Spinal cord (tissue), 10 donors: ENCODE measurements at places on chromosomes 11 and 22.
A peak's percentile ranks its signal among the peaks of the same experiment; 100 is the strongest.

GRCh38 chr11:34478845-34479663 is 34.5 kb downstream of the ELF5 start:
- no peaks in the 10 kb centered on the region for H3K27me3 ChIP-seq
- no peaks in the 10 kb centered on the region for H3K4me1 ChIP-seq
- no peak for DNase-seq
- no peak overlapping the region for H3K4me3 ChIP-seq

DNA sequence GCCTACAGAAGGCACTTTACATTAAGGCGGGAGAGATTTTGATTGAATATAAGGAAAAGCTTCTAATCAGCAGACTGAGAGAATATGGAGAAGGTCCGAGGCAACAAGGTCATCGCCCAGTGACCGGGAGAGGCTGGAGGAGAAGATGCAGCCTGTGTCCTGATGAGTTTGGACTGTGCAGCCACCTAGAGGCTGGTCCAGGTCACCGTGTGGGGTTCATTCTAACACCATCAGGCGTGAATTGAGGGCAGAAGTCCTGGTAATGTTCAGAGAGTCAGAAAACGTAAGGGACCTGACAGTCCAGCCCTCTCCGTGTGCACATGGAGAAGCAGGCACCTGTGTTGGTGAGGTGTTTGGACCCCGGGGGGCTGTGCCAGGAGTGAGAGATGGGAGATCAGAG is 102.7 kb downstream of the FEZ1 start:
- no peaks in the 10 kb centered on the region for H3K27me3 ChIP-seq
- H3K4me1 ChIP-seq = peaks cover 5% of the 10 kb centered on the region
- H3K4me3 ChIP-seq = no peak overlapping the region
- no peak for DNase-seq
- H3K36me3 ChIP-seq = peaks cover 23% of the 10 kb centered on the region

DNA sequence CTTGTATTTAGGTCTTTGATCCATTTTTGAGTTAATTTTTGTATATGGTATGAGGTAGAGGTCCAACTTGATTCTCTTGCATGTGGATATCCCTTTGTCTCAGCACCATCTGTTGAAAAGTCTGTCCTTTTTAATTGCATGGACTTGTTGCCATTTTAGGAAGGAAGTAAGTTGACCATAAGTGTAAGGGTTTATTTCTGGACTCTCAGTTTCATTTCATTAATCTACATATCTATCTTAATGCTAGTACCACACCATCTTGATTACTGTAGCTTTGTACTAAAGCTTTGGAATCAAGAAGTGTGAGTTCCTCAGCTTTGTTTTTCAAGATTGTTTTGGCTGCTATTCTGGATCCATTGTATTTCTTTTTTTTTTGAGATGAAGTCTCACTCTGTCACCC is 31.4 kb downstream of the CBL start:
- no peak overlapping the region for H3K4me3 ChIP-seq
- H3K4me1 ChIP-seq = no peaks in the 10 kb centered on the region
- no peak overlapping the region for H3K27ac ChIP-seq
- H3K36me3 ChIP-seq = peaks cover 15% of the 10 kb centered on the region

DNA sequence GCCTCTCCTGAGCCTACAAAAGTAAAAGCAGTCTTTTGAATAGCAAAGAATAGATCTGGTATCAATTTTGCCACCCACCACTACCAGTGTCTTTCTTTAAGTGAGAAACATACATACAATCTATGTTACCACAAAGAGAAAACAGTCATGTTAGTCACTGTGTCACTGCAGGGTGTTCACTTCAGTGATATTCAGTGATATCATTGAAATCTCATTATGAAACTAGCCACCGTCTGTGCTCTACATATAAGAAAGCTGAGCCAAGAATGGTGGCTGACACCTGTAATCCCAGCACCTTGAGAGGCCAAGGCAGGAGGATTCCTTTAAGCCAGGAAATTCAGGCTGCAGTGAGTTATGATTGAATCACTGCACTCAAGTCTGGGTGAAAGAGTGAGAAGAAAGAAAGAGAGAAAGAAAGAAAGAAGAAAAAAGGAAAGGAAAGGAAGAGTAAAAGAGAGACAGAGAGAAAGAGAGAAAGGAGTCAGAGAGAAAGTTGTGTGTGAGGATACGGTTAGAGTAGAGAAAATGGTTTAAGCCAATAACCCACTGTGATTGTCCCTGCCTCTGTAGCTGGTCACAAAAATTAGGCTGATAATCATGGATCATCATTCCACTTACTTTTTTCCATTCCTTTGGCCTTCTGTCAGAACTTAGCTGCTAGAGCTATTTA is 847.1 kb downstream of the FAM181B start:
- no peaks in the 10 kb centered on the region for H3K36me3 ChIP-seq
- no peak for DNase-seq
- H3K4me3 ChIP-seq = no peak overlapping the region
- H3K4me1 ChIP-seq = no peaks in the 10 kb centered on the region
- no peaks in the 10 kb centered on the region for H3K27me3 ChIP-seq

GRCh38 chr22:42039271-42039670 is 31.3 kb downstream of the NAGA start:
- no peak overlapping the region for H3K4me3 ChIP-seq
- H3K4me1 ChIP-seq = no peaks in the 10 kb centered on the region
- no peaks in the 10 kb centered on the region for H3K27me3 ChIP-seq

DNA sequence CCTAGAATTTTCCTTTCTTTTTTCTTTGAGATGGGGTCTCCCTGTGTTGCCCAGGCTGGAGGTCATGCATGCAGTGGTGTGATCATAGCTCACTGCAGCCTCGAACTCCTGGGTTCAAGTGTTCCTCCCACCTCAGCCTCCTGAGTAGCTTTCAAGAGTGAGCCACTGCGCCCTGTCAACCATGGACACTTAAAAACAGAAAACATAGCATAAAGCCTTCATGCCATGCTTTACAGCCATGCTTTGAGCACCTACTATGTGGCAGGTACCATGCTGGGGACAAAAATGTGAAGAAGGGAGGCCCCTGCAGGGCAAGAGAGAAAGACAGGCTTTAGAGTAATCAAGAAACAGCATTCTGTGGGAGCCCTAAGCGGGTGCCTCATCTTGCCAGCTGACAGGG is 13.7 kb upstream of the GNB1L start:
- no peak overlapping the region for H3K4me3 ChIP-seq
- no peak for DNase-seq
- H3K36me3 ChIP-seq = peaks cover 18% of the 10 kb centered on the region
- peaks cover 27% of the 10 kb centered on the region for H3K4me1 ChIP-seq

- H3K27ac ChIP-seq = no peak overlapping the region
- H3K4me3 ChIP-seq = no peak overlapping the region
- H3K36me3 ChIP-seq = no peaks in the 10 kb centered on the region
- no peak for DNase-seq
- peaks cover 21% of the 10 kb centered on the region for H3K4me1 ChIP-seq
- H3K27me3 ChIP-seq = no peaks in the 10 kb centered on the region
Measured at GRCh38 chr11:69381681-69382130, 87.8 kb downstream of the MYEOV start.

- no peak overlapping the region for H3K27ac ChIP-seq
- peaks cover 3% of the 10 kb centered on the region for H3K36me3 ChIP-seq
- peaks cover 9% of the 10 kb centered on the region for H3K4me1 ChIP-seq
- H3K27me3 ChIP-seq = peaks cover 96% of the 10 kb centered on the region
- no peak overlapping the region for H3K4me3 ChIP-seq
Measured at GRCh38 chr11:124752471-124753102, 532 bp upstream of the VSIG2 start.

DNA sequence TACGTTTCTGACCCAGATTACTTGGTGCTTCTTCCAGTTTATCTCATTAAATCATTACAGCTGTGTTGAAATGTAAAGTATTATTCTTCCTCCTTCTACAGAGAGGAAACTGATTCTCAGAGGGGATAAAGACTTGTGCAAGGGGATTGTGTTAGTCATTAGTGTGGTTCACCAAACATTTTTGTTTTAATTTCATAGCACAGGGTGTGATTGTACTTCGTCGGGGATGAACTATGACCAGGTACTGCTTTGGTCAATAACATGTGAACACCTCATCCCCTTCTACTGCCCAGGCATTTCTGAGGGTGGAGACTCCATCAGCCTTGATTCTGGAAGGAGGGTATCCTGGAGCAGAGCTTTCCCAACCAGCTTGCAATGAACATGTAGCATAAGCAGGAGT is 120.2 kb upstream of the ALX4 start:
- H3K4me3 ChIP-seq = no peak overlapping the region
- peaks cover 2% of the 10 kb centered on the region for H3K27me3 ChIP-seq
- no peaks in the 10 kb centered on the region for H3K36me3 ChIP-seq
- H3K4me1 ChIP-seq = peaks cover 4% of the 10 kb centered on the region
- DNase-seq = no peak
- H3K27ac ChIP-seq = no peak overlapping the region

DNA sequence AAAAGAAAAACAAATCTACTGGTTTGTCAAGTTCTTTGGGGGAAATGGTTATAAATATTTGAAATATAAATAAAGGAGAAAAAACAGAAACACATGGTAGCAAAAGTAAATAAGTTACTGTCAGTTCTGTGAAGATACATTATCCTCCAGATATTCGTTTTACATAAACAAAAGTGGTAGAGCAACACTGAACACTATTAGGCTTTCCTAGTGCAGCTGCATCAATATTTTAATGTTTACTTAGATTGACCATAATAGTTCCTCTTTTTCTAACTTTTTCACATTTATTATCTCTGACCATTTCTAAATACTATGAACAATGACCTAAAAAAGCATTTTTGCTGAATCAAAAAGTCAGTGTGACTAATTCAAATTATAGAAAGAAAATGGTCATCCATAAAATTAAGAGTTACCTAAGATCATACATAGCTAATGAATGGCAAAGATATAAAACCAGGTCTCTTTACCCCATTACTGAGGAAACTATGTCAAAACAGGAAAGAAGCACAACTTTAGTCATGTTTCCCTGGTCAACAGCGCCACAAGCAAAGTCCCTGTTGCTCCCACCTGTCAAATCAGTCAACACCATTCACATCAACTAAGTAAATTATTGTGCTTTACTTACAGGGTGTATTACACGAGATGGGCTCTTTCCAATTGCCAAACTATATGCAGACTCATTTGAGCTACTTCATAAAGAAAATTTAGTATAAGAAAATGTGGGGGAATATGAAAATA is 38.5 kb downstream of the SBF2 start:
- H3K4me1 ChIP-seq = no peaks in the 10 kb centered on the region
- no peak for DNase-seq
- no peak overlapping the region for H3K4me3 ChIP-seq
- no peak overlapping the region for H3K27ac ChIP-seq
- H3K27me3 ChIP-seq = no peaks in the 10 kb centered on the region

DNA sequence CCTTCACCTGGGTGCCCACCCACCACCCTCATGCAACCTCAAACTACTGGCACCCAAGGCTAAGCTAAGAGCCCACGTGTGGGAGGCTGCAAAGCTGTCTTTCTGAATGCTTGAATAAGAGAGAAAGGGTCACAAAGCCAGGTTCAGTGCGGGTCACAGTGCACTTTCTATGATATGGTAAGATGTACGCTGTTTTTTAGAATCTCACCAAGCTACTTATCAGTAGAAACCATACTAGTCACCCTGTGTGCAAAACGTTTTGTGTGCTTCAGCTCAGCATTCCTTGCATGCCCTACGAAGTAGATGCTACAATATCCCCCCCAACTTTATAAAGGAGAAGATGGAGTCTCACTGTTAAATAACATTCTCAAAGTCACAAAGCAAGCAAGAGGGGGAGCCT is 14.9 kb downstream of the P2RX3 start:
- no peaks in the 10 kb centered on the region for H3K27me3 ChIP-seq
- H3K27ac ChIP-seq = no peak overlapping the region
- no peaks in the 10 kb centered on the region for H3K36me3 ChIP-seq
- H3K4me3 ChIP-seq = no peak overlapping the region

- no peak for DNase-seq
- H3K36me3 ChIP-seq = no peaks in the 10 kb centered on the region
- no peak overlapping the region for H3K27ac ChIP-seq
- H3K4me1 ChIP-seq = no peaks in the 10 kb centered on the region
Measured at GRCh38 chr11:116525961-116526495, 246.8 kb downstream of the BUD13 start.

- no peak overlapping the region for H3K4me3 ChIP-seq
- no peak overlapping the region for H3K27ac ChIP-seq
- no peaks in the 10 kb centered on the region for H3K4me1 ChIP-seq
- no peak for DNase-seq
- no peaks in the 10 kb centered on the region for H3K36me3 ChIP-seq
- no peaks in the 10 kb centered on the region for H3K27me3 ChIP-seq
Measured at GRCh38 chr11:29268733-29269132, 748.1 kb downstream of the KCNA4 start.

GRCh38 chr11:44763121-44763820 is 36.5 kb downstream of the TSPAN18 start:
- H3K36me3 ChIP-seq = peaks cover 9% of the 10 kb centered on the region
- H3K27me3 ChIP-seq = no peaks in the 10 kb centered on the region
- H3K27ac ChIP-seq = no peak overlapping the region

- no peaks in the 10 kb centered on the region for H3K4me1 ChIP-seq
- no peaks in the 10 kb centered on the region for H3K36me3 ChIP-seq
- no peak overlapping the region for H3K27ac ChIP-seq
- DNase-seq = no peak
Measured at GRCh38 chr22:22616636-22617035, 27.8 kb upstream of the GGTLC2 start.

- DNase-seq = no peak
- no peak overlapping the region for H3K27ac ChIP-seq
- H3K36me3 ChIP-seq = no peaks in the 10 kb centered on the region
- H3K27me3 ChIP-seq = no peaks in the 10 kb centered on the region
Measured at GRCh38 chr11:5280582-5281102, 10.9 kb upstream of the HBE1 start.

DNA sequence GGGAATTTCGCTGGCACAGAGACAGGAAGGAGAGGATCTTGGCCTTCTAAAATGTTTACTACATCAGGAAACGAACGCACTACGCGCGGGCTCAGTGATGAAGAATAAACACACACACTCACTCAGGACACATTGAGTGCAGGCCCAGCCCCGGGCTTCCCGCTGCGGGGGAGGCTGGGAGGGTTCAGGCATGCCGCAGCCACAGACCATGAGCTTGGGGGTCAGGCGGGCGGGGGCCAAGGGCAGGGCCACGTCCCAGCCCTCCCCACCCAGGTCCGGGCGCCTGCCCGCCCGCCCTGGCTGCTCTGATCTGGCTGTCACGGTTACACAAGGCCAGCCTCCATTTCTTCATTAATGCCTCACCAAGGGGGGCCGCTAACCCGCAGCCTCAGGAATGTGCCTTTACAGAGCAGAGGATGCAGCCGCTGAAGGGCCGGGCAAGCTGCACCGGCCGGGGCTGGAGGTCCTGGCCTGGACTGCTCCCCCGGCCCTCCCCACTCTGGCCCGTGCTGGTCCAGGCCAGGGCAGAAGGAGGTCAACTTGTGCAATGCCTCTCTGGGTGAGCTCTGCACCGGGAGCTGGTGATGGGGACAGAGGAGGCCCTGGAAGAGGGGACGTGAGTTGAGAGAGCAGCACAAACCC is 41.7 kb downstream of the IGF2 start:
- H3K4me3 ChIP-seq = no peak overlapping the region
- no peaks in the 10 kb centered on the region for H3K27me3 ChIP-seq
- H3K27ac ChIP-seq = peak overlapping the region; percentile 78
- H3K36me3 ChIP-seq = no peaks in the 10 kb centered on the region
- peak; percentile 32 for DNase-seq

- peak overlapping the region; percentile 71 for H3K4me3 ChIP-seq
- H3K27ac ChIP-seq = peak overlapping the region; percentile 99
- H3K36me3 ChIP-seq = no peaks in the 10 kb centered on the region
- no peaks in the 10 kb centered on the region for H3K27me3 ChIP-seq
- no peak for DNase-seq
Measured at GRCh38 chr11:121721961-121722360, 269.2 kb upstream of the SORL1-AS1 start.

GRCh38 chr22:47163856-47164513 is 401.5 kb downstream of the TBC1D22A start:
- peaks cover 27% of the 10 kb centered on the region for H3K4me1 ChIP-seq
- no peaks in the 10 kb centered on the region for H3K27me3 ChIP-seq
- no peak overlapping the region for H3K27ac ChIP-seq
- peaks cover 33% of the 10 kb centered on the region for H3K36me3 ChIP-seq
